ENCODE measurements at places on chromosomes 13 and 19.

DNA sequence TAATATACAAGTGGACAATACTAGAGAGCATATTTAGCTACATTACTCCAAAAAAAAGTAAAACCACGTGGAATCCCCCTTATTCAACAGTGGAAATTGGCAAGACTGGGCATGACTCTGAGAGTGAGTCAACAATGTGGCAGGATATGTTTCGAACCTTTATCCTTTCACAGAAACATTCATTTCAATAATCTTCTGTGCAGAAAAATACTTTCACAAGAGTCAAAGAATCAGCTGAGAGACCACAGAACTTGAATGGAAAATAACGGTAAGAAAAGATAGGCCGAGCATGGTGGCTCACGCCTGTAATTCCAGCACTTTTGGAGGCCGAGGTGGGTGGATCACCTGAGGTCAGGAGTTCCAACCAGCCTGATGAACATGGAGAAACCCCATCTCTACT, 25.1 kb upstream of the CD70 start:
- no peak for DNase-seq

DNA sequence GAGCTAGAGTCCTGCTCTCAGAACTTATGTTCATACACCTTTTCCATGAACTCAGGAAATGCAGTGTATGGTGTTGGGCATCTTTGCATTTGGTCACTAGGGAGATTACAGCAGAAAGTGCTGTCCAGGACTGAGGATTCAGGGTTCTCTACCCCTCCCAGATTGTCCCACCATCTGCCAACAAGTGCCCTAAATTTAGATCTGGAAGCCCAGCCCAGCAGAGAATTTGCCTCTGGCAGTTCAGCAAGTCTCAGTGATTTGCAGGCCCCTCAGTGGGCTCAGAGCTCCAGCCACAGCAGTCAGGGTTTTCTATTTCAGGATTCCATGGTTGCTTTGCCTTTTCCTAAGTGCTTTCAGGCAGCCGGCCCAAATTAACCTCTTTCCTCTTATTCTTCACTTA, 23.4 kb downstream of the CNFN start:
- no peak for DNase-seq

GRCh38 chr19:14015524-14016035, 9.5 kb upstream of the RFX1 start:
- DNase-seq = no peak

GRCh38 chr19:15684828-15685227, 11.9 kb downstream of the CYP4F12 start:
- DNase-seq = no peak

DNA sequence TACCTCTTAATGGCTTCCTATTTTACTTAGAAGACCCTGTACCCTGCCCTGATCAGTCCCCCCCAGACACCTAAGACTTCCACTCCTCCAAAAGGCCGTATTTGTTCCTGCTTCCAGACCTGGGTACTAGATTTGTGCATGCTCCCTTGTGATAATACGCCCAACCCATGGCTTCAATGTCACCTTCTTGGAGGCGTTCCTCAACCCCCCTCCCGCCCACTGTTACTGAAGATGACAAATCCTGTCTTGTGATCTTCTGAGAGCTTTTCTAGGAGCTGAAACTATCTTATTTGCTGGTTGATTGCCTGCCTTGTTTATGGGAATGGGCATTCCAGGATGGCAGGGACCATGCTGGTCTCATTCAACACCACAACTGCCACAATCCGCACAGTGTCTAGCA, 9.4 kb downstream of the SLC25A23 start:
- DNase-seq = no peak

DNA sequence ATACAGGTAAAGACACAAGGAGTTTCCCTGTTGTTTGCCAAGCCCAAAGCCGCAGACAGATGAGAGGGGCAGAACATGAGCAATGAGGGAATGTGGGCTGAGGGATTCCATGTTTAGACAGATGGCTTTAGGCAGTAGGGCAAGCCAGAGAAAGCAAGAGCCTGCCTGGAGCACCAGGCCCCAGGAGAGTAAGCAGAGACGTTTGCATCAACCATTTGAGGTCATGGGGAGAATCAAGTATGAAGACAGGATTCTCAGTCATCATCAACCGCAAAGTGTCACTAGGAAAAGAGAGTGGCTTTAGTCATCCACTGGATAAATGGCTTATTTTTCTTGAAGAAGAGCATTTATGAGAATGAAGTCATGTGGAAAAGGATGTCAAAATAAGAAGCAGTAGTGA, 184.7 kb downstream of the COG6 start:
- no peak for DNase-seq

GRCh38 chr13:111181977-111182376, 66.9 kb downstream of the ARHGEF7 start:
- no peak for DNase-seq

GRCh38 chr19:19550485-19550929, 12.4 kb downstream of the CILP2 start:
- no peak for DNase-seq

DNA sequence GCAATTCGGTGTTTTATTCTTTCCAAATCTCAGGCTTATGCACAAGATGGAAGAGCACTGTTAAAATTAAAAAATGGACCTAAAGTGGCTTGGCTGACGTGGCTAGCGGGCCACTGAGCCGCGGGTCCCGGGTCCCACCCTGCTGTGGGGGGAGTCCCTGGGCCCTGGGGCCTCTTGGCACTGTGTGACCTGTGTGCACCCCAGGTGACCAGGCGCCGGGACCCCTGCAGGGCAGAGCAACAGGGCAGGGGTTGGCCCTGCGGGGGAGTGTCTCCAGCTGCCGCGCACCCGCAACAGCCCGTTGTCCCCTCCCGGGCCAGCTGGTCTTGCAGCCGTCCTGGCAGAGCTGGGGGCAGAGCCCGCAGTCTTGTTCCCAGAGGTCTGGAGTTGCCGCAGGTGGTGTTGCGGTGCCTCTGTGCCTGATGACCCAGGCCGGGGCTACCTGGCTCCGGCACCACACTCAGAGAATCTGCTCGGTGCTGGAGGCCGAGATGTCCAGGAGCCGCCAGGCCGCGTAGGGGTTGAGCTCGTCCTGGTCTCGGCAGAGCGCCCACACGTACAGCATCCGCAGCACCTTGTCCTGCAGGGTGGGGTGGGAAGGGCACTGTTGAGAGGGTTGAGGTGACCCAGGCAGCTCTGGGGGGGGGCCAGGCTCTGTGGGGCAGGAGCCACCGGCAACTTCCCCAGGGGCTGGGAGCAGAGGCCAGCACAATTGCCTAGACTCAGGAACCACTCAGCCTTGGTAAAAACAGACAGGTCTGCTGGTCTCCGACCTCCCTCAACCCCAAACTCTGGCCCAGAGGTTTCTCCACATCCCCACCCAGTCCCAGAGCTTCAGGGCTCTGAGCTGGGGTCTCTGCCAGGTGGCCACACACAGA, 1.0 kb upstream of the CTXN1 start:
- DNase-seq = no peak

GRCh38 chr19:15276620-15277215, 44.5 kb upstream of the EPHX3 start:
- no peak for DNase-seq

GRCh38 chr19:4369109-4369887, 25.9 kb downstream of the MPND start:
- no peak for DNase-seq

- DNase-seq = no peak
These were observed 96.6 kb upstream of the POSTN start for GRCh38 chr13:37695200-37695599.
